Kidney (tissue), 22 donors: ENCODE measurements at places on chromosomes 12 and 14. TPM values are rescaled to one million over a fixed set of nuclear protein-coding genes. Genes with fewer than 3 reads are reported as not detected.

PTPN21 gene
- polyA plus RNA-seq: 5.3 TPM

GYS2 gene
- not detected for polyA plus RNA-seq

SERPINA6 gene
- 12.9 TPM for polyA plus RNA-seq

TRHDE gene
- polyA plus RNA-seq: 1.6 TPM
